ENCODE measurements at places on chromosomes 3 and 15. TPM values are rescaled to one million over a fixed set of nuclear protein-coding genes. Genes with fewer than 3 reads are reported as not detected.

DCBLD2 gene
- total RNA-seq = 139 TPM

NPAP1 gene
- total RNA-seq = not detected

WDR76 gene
- total RNA-seq = 23.6 TPM

PLA2G4F gene
- total RNA-seq = not detected

ARRDC4 gene
- total RNA-seq = 13.3 TPM

ARHGEF3 gene
- 9.6 TPM for total RNA-seq

RAD54L2 gene
- 7.8 TPM for total RNA-seq

GCHFR gene
- total RNA-seq = 23.4 TPM

SLC2A2 gene
- total RNA-seq = not detected

FBXO40 gene
- total RNA-seq = not detected

PKM gene
- total RNA-seq = 2,790 TPM

CPN2 gene
- not detected for total RNA-seq

CCR5 gene
- not detected for total RNA-seq

GUCA1C gene
- total RNA-seq = not detected

LRRC2 gene
- not detected for total RNA-seq

TRH gene
- 0.18 TPM for total RNA-seq

GORASP1 gene
- total RNA-seq = 32.6 TPM

CCDC71 gene
- 31.9 TPM for total RNA-seq

ACAD9 gene
- 39.7 TPM for total RNA-seq

RLBP1 gene
- total RNA-seq = not detected

RUVBL1 gene
- total RNA-seq = 101 TPM

DCLK3 gene
- not detected for total RNA-seq

CSTA gene
- total RNA-seq = 0.89 TPM

IL16 gene
- total RNA-seq = under 0.01 TPM

SPSB4 gene
- total RNA-seq = not detected

CCR8 gene
- total RNA-seq = not detected

SPTBN5 gene
- total RNA-seq = 0.18 TPM

IGSF11 gene
- total RNA-seq = under 0.01 TPM

MITF gene
- 25.4 TPM for total RNA-seq

TTBK2 gene
- total RNA-seq = 3.9 TPM

TEX55 gene
- not detected for total RNA-seq

POLR2H gene
- total RNA-seq = 65.7 TPM

IQCH gene
- 2.3 TPM for total RNA-seq

UBAP1L gene
- 0.18 TPM for total RNA-seq

LOXL1 gene
- 43.4 TPM for total RNA-seq

STAB1 gene
- total RNA-seq = 1.9 TPM

GOLGA6L4 gene
- total RNA-seq = 0.29 TPM

IGSF10 gene
- total RNA-seq = 0.29 TPM

HYAL1 gene
- 2.8 TPM for total RNA-seq

PARP14 gene
- 19.0 TPM for total RNA-seq

FSTL1 gene
- total RNA-seq = 637 TPM

TNFSF10 gene
- total RNA-seq = 6.0 TPM

GOLGA6L7 gene
- not detected for total RNA-seq

TMEM108 gene
- total RNA-seq = not detected

C2CD4B gene
- not detected for total RNA-seq

DHX36 gene
- total RNA-seq = 18.8 TPM

WNT5A gene
- total RNA-seq = 46.1 TPM

ATP13A5 gene
- not detected for total RNA-seq

SMCO1 gene
- total RNA-seq = not detected
